ENCODE measurements at places on chromosomes 2 and 18.
A peak's percentile ranks its signal among the peaks of the same experiment; 100 is the strongest.

DNA sequence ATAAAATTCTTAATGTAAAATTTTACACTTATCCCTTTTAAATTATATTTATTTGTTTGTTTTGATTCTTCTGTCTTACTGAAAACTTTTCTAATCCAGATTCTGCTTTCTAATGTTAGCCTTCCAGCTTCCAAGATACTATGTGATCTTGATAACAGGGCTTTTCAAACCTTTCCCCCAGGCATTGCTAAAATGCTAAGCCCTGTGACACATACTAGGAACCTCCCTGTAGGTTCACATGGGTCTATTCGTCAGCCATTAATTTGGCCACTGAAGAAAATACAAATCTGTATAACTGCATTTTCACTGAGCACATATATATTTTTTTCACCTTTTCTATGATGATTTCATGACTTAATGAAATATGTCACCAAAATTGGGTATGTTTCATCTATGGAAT lies 92.8 kb upstream of the MAP4K3 start:
- no peak for DNase-seq

- DNase-seq, result peak; percentile 76
These were observed 284.5 kb downstream of the MTX2 start for GRCh38 chr2:176553685-176554100.

- no peak for DNase-seq
These were observed 547.7 kb upstream of the ZEB2 start for GRCh38 chr2:145067549-145068030.

DNA sequence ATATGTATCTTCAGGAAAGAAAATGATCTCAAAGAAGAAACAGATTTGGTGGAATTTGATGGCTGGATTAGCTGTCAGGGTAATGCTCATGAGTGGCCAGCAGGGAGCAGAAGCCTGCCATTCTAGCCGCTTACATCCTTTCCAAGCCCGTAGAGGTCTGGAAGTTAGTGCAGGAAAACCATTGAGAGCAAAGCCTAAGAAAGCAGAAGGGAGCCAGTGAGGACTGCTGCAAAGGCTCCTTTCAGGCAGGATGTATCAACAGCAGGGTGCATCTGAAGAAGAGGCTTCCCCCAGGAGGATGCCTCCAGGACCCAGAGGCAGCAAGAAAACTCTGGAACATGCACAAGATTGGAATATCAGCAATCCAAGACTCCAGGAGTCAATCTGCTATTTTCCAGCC lies 22.9 kb upstream of the LBH start:
- no peak for DNase-seq

GRCh38 chr2:224366267-224366844 lies 35.6 kb downstream of the FAM124B start:
- no peak for DNase-seq

- no peak for DNase-seq
These were observed 160.2 kb downstream of the MIB1 start for GRCh38 chr18:21900605-21901352.

DNA sequence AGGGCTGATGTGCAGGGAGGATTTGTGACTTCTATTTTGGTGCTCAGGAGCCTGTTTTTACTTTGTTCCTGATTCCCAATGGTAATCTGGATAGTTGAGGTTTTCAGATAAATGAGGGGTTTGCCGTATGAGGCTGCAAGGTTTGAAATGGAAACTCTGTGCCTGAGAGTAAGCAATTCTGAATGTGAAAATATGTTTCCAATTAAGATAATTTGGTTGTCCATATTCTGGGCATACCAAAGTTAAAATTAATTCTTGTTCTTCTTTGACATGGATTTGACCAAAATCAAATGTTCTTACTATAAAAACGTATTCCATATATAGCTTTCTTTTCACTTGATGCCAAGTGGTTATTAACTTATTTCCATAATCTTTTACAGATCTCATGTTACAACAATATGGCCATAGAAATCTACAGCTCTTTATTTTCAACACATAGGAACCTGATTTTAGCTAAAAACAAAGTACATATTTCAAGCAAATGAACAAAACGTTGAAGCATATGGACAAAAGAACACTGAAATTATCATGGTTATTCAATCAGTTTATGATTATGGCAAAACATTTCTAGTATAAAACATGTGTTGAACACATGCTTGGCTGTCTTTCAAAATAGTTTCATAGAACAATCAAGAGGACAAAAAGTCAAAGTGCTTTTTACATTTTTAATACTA lies 63.4 kb upstream of the ARHGAP28 start:
- no peak for DNase-seq

DNA sequence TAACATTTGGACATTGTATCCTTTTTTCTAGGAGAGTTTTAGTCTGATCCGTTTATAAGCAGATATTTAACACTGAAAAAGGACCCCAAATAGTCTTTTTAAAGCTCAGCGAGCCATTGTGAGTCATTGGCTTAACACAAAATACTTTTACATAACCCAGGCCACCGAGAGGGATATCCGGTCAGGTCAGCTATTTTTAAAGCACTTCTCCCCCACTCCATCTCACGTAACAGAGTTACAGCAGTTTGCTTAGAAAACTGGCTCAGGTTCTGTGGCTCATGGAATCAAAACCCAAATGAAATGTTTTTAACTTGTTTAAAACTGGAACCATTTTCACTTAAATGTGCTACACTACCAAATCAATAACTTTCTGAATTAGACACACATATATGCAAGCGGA lies 23.9 kb downstream of the COL4A3 start:
- no peak for DNase-seq

Data from left kidney (tissue), 8 donors.